ENCODE measurements at places on chromosomes 1 and 21. TPM values are rescaled to one million over a fixed set of nuclear protein-coding genes. Genes with fewer than 3 reads are reported as not detected.

DNA sequence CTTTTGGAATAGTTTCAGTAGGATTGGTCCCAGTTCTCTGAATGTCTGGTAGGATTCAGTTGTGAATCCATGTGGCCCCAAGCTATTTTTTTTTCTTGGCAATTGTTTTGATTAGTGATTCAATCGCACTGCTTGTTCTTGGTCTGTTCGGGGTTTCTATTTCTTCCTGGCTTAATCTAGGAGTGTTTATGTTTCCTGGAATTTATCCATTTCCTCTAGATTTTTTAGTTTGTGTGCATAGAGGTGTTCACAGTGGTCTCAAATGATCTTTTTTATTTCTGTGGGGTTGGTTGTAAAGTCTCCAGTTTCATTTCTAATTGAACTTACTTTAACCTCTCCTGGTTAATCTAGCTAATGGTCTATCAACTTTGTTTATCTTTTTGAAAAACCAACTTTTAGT, 117.6 kb downstream of the NME7 start:
- DNase-seq = no peak

GRCh38 chr21:35284199-35284598, 235.1 kb upstream of the RUNX1 start:
- DNase-seq = no peak

- no peak for DNase-seq
Measured at GRCh38 chr1:220241072-220241663, 31.1 kb downstream of the RAB3GAP2 start.

GRCh38 chr1:23224739-23225648, 7.7 kb upstream of the HTR1D start:
- DNase-seq = no peak

DNA sequence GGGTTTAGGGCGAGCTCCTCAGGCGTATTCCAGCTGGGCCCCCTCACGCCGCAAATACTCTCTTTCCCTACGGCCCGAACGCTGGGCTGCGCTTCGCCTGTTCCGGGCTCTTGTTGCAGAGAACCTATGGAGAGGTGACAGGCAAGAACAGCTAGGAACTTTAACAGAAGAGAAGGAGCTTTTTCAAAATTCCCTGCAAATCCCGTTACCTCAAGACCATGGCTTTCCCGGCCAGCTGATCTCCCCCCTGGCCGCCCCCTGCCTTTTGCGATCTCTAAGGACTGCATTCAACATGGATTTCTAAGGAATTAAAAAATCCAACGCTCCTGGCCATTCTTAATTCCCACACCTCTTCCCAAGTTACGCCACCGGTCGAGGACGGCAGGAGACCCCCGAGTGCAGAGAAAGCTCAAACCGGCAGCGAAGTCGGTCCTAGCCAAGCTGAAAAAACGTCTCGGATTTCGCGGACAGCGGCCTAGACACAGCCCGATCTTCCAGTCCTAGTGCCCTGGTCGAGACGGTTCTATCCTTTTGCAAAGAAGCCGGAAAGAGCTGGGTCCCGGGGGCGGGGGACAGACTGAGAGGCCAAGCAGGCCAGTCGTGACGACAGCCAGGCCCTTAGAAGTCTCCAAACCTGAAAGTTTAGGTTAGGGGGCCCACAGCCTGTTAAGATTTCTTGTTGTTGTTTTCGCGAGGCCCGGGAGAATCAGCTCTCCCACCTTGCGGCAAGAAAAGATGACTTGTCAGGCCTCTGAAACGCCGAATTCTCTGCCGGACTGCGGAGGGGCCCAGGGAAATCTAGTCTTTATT, 1.1 kb upstream of the TBX15 start:
- DNase-seq = no peak

DNA sequence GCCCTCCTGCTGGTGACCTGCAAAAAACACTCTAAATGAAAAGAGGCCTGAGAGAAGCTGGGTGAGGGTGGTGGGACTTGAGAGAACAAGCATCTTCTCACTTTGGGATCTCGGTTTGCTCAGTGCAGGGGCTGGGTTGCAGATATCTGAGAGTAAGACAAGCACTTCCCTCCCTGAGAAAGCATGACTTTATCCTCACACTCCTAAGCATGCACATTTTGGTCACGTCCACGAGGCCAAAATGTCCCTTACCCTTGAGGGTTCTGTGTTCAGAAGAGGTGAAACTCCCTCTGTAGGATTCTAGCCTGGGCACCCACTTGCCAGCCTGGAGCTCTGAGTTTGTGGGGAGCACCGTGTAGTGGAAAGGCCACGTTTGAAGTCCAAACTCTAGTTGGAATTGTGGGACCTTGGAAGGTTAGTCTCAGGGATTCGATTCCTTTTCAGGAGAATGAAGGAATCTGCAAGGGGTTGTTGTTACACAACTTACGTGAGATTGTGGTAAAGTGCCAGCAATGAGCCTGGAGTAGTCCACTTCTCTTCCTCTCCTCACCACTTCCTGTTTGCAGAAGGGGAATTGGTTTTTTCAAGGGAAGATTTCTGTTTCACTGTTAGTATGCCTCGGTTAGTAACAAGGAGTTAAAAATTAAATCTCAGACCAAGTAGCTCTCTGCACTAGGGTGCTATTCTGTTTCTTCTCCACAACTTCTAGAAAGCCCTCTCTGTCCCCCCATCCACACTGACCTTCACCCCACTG, 3.0 kb downstream of the FCAMR start:
- DNase-seq = no peak

- DNase-seq = no peak
Measured at GRCh38 chr1:11397151-11397901, 81.6 kb upstream of the DISP3 start.

- DNase-seq = no peak
Measured at GRCh38 chr1:42322577-42322976, 12.5 kb downstream of the FOXJ3 start.

DNA sequence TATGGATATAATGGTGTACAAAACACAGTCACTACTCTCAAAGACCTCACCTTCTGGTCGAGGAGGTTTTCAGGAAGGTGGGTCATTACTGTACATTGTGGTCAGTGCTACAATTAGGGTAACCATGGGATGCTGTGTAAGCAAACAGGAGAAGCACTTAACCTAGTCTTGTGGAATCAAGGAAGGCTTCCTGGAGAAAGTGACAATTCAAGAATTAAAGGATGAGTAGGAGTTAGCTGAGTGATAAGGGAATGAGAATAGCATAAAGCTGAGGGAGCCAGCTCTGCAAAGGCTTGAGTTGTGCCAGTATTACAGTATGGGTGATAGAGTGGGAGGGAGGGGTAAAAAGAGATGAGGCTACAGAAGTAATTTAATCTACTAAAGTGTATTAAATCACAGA, 17.2 kb downstream of the NEXN start:
- no peak for DNase-seq

- no peak for DNase-seq
Measured at GRCh38 chr21:37017951-37018679, 11.6 kb downstream of the RIPPLY3 start.

DNA sequence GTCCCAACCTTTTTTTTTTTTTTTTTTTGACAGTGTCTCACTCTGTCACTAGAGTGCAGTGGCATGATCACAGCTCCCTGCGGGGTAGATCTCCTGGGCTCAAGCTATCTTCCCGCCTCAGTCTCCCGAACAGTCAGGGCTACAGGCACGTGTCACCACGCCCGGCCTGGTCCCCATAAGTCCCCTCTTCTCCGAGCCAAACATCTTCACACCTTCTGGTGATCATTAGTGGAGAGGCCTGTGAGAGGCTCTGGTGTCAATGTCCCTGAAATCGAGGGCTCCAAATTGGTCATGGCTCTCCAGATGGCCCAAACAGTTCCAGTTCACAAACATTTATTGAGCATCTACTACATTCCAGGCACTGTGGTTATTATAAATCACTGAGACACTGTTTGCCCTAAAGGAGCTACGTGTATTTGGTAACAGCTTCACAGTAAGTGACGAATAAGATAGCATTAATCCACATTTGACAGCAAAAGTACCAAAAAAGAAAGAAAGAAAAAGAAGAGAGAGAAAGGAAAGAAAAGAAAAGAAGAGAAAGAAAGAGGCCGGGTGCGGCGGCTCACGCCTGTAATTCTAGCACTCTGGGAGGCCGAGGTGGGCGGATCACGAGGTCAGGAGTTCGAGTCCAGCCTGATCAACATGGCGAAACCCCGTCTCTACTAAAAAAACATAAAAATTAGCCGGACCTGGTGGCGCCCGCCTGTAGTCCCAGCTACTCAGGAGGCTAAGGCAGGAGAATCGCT, 867 bp upstream of the TIMM17A start:
- DNase-seq = no peak

GRCh38 chr1:87335175-87335884, 6.7 kb downstream of the LMO4 start:
- DNase-seq = peak; percentile 75

DNA sequence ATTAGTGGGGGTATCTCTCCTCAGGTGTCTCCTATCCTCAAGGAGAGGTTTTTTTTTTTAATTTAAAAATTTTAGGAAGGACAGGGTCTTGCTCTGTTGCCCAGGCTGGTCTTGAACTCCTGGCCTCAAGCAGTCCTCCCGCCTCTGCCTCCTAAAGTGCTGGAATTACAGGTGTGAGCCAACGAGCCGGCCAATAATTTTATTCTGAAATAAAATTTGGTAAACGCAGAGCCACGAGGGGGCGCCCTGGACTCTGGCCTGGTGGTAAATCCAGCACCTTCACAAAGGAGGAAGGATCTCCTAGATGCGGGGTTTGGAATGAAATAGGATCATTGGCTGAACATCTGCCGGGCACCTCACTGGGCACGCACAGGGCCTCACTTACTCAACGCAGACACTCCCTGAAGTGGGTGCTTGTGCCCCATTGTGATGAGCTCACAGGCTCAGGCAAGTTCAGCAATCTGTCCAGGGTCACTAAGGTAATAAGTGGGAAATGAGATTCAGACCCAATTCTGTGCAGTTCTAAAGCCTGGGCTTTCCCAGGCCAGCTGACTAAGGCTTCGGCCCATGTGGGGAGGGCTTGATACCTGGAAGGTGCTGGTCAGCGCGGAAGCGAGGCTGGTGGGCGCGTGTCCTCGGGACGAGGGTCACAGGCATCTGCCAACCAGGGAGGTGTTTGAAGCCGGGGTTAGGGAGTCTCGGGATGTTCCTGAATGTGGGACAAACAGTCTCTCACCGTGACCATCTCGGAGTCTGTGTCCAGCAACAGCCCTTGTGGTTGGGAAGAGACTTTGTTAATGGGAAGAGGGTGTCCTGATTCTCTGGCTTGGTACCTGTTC, 32.7 kb upstream of the ETV3 start:
- DNase-seq = peak; percentile 57

- no peak for DNase-seq
Measured at GRCh38 chr1:187310038-187310631, 481.4 kb downstream of the PLA2G4A start.

GRCh38 chr1:226268421-226269124, 40.4 kb downstream of the LIN9 start:
- DNase-seq = no peak

- no peak for DNase-seq
Measured at GRCh38 chr1:95113684-95114083, 3.5 kb upstream of the TLCD4 start.

LIN28A gene
- not detected for total RNA-seq

NES gene
- total RNA-seq = 0.07 TPM

BLACAT1 gene
- 1.2 TPM for total RNA-seq

MPZ gene
- 5.8 TPM for total RNA-seq

KRTAP22-1 gene
- not detected for total RNA-seq

GPA33 gene
- 1.8 TPM for total RNA-seq

GNAI3 gene
- total RNA-seq = 9.9 TPM

KCNQ4 gene
- total RNA-seq = 0.45 TPM

TCP10L gene
- 0.65 TPM for total RNA-seq

Data from activated CD4-positive, alpha-beta memory T cell treated with anti-CD3 and anti-CD28 coated beads for 36 hours (primary cell).